Fibroblast of skin of scalp (primary cell): ENCODE measurements at places on chromosomes 11 and 22.
A peak's percentile ranks its signal among the peaks of the same experiment; 100 is the strongest.

DNA sequence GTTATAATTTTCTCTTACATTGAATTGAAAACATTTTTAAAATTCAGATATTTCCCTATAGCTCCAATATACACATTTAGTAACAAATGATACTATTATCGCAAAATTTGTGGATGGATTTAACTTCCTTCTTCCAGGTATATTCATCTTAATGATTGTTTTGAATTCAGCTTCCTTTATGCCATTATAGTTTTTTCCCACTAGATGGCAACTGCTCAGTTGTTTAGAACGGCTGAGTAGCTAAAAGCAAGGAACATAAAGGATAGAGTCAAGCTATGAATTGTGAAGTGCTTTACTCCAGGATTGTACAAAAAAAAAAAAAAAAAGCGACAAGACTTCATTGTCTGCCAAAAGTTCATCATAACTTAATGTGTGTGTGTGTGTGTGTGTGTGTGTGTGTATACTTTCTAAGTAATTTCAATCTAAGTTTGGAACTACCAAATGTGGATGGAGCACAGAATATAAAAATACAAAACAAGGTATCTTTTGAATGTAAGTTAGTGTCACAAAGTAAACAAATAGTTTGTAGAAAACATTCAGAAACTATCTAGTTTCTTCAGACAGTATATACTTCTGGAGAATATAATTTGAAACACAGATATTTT is 846.4 kb downstream of the DLG2 start:
- DNase-seq: peak; percentile 40

DNA sequence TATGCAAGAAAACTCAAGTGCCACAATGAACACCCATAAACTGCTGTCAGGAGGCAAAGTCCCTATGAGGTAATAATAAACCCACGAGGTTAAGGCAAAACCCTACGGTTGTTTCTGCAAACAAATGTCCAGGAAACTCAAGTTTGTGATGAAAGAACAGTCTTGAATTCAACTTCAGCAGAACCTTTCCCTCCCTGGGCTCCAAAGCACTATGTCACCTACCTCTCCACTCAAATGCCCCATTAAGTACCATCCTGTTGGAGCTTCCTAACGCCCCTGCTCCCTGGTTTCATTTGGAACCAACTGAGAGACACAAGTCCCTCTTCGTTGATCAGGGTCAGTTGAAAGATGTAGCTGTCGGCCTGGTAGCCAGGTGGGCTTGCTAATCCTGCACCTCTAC is 2.6 kb upstream of the C11orf91 start:
- no peak for DNase-seq

- DNase-seq: peak; percentile 66
Measured at GRCh38 chr22:49936018-49936972, 17.9 kb downstream of the CRELD2 start.

- DNase-seq: no peak
Measured at GRCh38 chr22:36235585-36235984, 3.7 kb downstream of the APOL2 start.

GRCh38 chr22:39287076-39287725 is 32.2 kb downstream of the RPL3 start:
- peak; percentile 71 for DNase-seq

DNA sequence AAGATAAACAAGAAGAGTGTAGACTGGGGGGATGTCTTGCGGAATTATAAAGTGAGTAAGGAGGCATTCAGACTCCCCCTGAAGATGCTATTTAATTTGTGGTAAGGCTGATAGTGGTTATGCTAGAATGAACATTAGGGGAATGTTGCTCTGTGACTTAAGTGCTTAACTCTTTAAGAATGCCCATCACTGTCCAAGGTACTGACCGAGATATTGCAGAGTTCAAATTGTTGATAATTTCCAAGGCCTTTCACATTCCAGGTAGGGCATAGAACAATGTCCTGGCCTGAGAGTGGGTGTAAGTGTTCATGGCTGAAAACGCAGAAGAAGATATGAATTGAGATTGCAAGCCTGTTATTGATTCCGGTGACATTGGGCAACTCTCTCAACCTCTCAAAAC is 90.3 kb upstream of the SEZ6L start:
- peak; percentile 1 for DNase-seq

GRCh38 chr11:95514416-95515110 is 275.0 kb downstream of the FAM76B start:
- no peak for DNase-seq

- no peak for DNase-seq
Measured at GRCh38 chr11:111427471-111427912, 48.4 kb upstream of the POU2AF1 start.

- no peak for DNase-seq
Measured at GRCh38 chr11:78402847-78403246, 14.8 kb downstream of the GAB2 start.

GRCh38 chr11:47724041-47724729 is 9.0 kb upstream of the AGBL2 start:
- DNase-seq: peak; percentile 10

DNA sequence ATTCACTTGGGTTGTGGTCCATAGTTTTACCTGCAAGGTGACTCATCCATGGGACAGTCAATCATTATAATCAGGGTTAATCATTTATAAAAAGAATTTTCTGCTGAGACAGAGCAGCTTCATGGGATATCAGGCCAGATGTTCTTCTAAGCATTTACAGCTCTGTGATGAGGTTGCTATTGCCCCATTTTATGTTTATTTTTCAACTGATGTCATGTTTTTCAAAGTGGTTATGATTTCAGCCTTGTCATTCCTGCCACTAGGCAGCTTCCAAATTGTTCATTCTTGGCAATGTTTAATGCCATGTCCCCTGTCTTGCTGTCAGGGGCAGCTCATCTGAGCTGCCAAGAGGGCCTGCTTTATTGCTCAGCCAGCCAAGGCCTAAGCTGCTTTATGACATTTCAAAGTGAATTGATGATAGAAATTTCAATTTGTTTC is 35.9 kb upstream of the ZBED5 start:
- DNase-seq: peak; percentile 79

DNA sequence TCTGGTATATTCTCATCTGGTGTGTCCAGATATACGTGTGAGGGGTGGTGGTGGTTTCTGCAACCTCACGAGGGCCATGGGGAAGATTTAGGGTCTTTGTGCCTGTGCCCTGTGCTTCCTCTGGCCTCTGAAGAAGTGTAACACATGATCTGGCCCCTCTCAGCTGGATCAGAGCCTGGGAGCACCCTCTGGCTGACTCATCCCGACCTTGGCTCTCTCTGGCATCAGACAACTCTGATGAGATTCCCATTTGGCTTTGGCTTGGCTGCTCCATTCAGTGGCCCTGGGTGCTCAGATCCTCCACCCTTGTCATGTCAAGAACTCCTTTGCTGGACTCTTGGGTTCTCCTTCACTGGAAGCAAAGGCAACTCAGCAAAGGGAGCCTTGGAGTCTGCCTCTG is 45.2 kb downstream of the RASSF10 start:
- no peak for DNase-seq

- no peak for DNase-seq
Measured at GRCh38 chr11:18669219-18669596, 29.4 kb upstream of the TMEM86A start.

GRCh38 chr22:30297276-30297990 is 8.1 kb upstream of the CASTOR1 start:
- no peak for DNase-seq

GRCh38 chr11:88448131-88448670 is 110.7 kb upstream of the CTSC start:
- DNase-seq: no peak

GRCh38 chr11:61007383-61007955 is 36.0 kb downstream of the CD6 start:
- no peak for DNase-seq

DNA sequence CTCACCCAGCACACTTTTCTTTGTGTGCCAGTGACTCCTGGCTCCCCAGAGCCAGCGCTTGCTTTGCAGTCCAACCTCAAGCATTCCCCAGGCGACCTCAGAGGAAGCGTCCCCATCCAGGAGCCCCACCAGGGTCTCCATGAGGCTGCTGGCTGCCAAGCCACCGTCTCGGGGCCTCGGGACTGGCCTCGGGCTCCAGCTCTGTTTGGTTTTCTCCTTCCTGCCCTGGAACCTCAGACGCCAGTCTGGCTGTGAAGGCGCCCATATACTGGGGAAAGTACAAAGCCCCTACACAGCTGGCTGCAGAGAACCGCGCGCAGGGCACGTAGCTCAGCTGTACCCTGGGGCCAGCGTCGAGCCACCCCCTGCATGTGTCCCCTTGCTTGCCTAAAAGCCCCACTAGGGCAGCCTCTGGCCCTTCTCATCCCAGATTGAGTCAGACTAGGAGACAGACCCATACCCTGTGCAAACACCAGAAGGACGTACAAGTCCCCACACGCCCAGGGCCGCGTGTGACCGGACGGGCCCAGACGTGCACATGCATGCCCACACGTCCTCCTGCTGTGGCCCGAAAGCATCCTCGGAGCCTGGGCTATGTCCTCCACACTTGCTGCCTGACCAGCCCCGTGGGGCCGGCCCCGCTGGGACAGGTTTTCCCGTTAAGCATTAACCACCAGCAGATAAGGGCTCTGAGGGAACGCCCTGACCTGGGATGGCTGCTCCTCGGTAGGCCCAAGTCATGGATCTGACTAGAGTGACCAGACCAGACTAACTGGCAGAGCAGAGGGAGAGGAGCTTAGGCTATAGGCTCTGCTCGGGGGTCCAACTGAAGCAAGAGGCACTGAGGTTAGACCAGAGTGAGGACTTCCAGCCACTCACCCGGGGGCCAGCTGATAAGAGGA is 4.2 kb upstream of the SYT8 start:
- DNase-seq: no peak

GRCh38 chr11:66867425-66868040 is 10.7 kb downstream of the LRFN4 start:
- no peak for DNase-seq

DNA sequence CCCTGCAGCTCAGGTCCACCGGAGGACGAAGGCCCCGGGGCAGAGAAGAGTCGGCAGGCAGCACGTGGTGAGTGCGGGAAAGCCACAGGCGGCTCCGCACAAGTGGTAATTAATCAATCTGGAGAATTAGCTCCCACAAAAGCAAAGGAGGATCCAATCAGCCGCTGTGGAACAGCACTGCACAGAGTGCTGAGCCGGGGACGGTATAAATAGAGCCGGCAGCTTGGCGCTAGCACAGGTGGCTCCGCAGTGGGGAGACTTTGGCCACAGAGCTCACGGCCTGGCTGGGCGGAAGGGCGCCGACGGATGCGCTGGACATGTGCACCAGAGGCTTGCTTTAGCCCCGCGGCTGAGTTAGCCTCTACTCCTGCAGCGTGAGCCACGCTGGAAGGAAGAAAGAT is 48.9 kb downstream of the IGSF9B start:
- DNase-seq: no peak

GRCh38 chr22:25546751-25547150 is 17.7 kb upstream of the GRK3 start:
- DNase-seq: no peak

GRCh38 chr11:2924381-2924780 is 4.8 kb downstream of the PHLDA2 start:
- no peak for DNase-seq

DNA sequence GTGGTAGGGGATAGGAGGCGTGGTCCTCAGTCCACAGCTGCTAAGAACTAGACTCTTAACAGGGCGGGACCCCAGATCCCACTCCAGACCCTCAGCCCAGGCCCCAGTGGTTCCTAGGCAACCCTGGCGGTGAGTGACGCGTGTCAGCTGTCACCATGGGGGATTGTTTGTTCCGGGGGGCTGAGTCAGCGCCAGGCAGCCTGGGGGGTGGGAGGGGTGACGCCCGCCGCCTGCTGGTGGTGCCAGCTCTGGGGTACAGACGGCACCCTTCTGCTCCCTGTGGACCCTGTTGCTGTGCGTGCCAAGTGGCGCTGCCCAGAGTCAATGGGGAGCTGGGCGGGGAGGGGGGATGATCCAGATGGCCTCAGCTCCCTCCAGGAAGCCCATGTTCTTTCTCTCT is 2.5 kb downstream of the CNIH2 start:
- peak; percentile 17 for DNase-seq

DNA sequence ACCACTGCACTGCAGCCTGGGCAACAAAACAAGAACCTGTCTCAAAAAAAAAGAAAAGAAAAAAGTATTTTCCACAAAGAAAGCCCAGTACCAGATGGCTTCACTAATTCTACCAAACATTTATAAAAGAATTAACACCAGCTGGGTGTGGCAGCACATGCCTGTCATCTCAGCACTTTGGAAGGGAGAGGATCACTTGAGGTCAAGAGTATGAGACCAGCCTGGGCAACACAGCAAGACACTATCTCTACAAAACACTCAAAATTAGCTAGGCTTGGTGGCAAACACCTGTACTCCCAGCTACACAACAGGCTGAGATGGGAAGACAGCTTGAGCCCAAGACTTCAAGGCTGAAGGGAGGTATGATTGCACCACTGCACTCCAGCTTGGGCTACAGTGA is 20.1 kb downstream of the RSF1 start:
- no peak for DNase-seq

DNA sequence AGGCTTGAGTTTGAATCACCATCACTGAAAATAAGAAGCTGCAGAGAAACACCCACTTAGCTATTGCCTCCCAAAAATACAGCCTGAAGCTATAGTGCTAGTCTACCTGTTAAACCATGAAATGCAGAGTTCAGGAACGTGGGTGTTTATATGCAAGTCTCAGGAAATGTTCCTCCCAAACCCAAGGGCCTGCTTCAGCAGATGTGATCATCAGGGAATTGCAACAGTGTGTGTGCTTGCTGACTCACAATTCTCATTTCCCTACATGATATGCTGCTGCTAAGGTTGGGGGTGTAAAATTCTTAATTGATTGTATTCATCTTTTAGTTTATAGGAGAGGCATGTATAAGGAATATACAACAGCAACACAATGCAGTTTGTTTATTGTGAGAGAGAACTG is 49.6 kb downstream of the NUP98 start:
- peak; percentile 34 for DNase-seq

- no peak for DNase-seq
Measured at GRCh38 chr11:55658031-55658573, 3.9 kb upstream of the OR4C6 start.

GRCh38 chr11:20095189-20095588 is 65.1 kb downstream of the DBX1 start:
- DNase-seq: no peak

DNA sequence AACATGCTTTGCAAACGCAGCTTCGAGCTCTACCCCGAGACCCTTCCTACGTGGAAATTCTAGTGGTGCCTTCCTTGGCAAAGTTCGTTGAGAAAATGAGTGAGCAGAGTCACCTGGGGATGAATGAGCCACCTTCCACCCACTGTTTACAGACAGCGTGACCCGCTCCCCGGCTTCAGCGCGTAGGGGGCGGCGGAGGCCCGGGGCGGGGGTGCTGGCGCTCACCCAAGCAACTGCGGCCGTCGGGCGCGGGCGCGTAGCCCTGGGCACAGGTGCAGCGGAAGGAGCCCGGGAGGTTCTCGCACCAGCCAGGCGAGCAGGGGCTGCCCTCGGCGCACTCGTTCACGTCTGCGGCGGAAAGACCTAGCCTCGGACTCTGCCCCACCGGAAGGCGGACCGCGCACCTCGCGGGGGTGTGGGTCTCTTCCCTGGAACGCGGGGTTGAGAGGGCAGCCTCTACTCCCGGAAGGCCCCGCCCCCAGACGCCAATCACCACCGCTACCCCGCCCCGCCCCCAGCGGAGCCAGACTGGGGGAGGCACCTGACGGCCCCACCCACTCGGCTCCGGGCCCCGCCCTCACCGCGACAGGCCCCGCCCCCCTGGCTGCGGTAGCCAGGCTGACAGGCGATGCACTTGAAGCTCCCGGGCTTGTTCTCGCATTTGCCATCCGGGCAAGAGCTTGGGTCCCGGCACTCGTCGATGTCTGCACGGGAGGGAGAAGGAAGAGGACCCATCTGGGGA is 11.8 kb downstream of the LTBP3 start:
- no peak for DNase-seq
